ENCODE measurements at places on chromosomes 6 and 20. TPM values are rescaled to one million over a fixed set of nuclear protein-coding genes. Genes with fewer than 3 reads are reported as not detected.

Gene IL17A
- total RNA-seq: not detected

Gene KIFC1
- total RNA-seq: 65.4 TPM

Gene ABHD16B
- 0.27 TPM for total RNA-seq

Gene ZNF831
- not detected for total RNA-seq

Data from Caco-2 (cell line).